Right atrium auricular region (tissue), 2 donors: ENCODE measurements at places on chromosomes 5 and 9. TPM values are rescaled to one million over a fixed set of nuclear protein-coding genes. Genes with fewer than 3 reads are reported as not detected.
A peak's percentile ranks its signal among the peaks of the same experiment; 100 is the strongest.

Gene UBE2QL1
- total RNA-seq = 9.1 TPM

Gene SHROOM1
- 4.2 TPM for total RNA-seq

GRCh38 chr9:132600326-132600984 is 18.0 kb downstream of the BARHL1 start:
- H3K36me3 ChIP-seq = peaks cover 3% of the 10 kb centered on the region
- no peak overlapping the region for H3K27ac ChIP-seq
- no peaks in the 10 kb centered on the region for H3K4me1 ChIP-seq
- DNase-seq = no peak

- no peaks in the 10 kb centered on the region for H3K36me3 ChIP-seq
- peak overlapping the region; percentile 68 for H3K27ac ChIP-seq
- peaks cover 35% of the 10 kb centered on the region for H3K4me1 ChIP-seq
- no peak overlapping the region for H3K4me3 ChIP-seq
- DNase-seq = peak; percentile 74
Observed at GRCh38 chr5:151740336-151740942, 18.0 kb downstream of the ATOX1 start.

GRCh38 chr9:111502506-111502905 is 18.3 kb upstream of the ECPAS start:
- H3K36me3 ChIP-seq = no peaks in the 10 kb centered on the region
- H3K4me1 ChIP-seq = no peaks in the 10 kb centered on the region
- H3K27ac ChIP-seq = no peak overlapping the region
- no peak for DNase-seq
- no peak overlapping the region for H3K4me3 ChIP-seq

- no peaks in the 10 kb centered on the region for H3K4me1 ChIP-seq
- DNase-seq = no peak
- H3K27me3 ChIP-seq = peaks cover 46% of the 10 kb centered on the region
- no peaks in the 10 kb centered on the region for H3K36me3 ChIP-seq
Observed at GRCh38 chr5:77630114-77630680, 8.3 kb downstream of the OTP start.

DNA sequence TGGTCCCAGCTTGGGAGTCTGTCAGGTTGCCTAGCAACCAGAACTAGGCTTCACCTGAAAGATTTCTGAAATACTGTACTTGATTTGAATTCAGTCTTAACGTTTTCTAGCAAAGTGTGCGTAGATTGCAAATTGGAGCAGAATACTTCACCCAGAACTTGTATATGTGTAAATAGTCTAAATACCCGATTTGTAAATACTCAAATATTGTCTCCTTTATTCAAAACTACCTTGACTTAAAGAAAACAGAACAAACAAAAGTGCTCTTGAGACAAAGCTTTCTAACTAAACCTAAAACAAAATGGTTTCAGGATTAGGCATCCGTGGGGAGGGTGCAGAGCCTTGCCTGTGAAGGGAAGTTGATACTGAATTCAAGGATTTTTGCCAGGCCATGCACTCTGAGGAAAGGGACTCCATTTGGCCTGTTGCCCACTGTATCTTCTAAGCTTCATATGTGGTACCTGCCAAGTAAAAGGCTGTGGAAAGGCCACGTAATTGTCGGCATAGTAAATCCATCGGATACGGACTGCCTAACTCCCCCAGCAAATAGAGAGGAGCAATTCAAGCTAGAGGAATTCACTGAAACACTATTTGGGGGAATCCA is 744 bp upstream of the HMGCS1 start:
- H3K27ac ChIP-seq = peak overlapping the region; percentile 91
- DNase-seq = no peak
- H3K27me3 ChIP-seq = no peaks in the 10 kb centered on the region
- no peaks in the 10 kb centered on the region for H3K36me3 ChIP-seq
- peaks cover 32% of the 10 kb centered on the region for H3K4me1 ChIP-seq

DNA sequence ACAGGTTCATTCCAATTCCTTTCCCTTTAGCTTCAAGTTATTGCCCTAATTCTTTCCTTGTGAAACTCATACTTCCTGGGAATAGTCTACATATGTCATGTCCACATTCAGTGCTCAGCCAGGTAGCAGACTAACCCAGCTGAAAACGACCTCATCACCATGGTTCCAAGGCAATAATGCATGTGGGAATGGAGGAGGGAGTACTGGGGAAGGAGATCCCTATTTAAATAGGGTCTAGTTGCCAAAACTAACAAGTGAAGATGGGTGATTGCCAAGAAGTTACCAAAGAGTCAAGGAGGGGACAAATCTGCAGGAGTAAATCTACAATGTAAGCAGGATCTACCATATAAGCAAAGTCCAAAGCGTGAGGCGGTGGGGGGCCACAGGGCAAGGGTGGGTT is 47.3 kb upstream of the MCTP1 start:
- no peak overlapping the region for H3K4me3 ChIP-seq

- H3K4me3 ChIP-seq = no peak overlapping the region
- H3K27me3 ChIP-seq = no peaks in the 10 kb centered on the region
- H3K36me3 ChIP-seq = no peaks in the 10 kb centered on the region
- DNase-seq = no peak
- no peak overlapping the region for H3K27ac ChIP-seq
- peaks cover 46% of the 10 kb centered on the region for H3K4me1 ChIP-seq
Observed at GRCh38 chr5:72387985-72388384, 67.8 kb downstream of the PTCD2 start.
